ENCODE measurements at places on chromosomes 6 and 20.

- DNase-seq = no peak
Measured at GRCh38 chr6:47529734-47530133, 52.1 kb downstream of the CD2AP start.

DNA sequence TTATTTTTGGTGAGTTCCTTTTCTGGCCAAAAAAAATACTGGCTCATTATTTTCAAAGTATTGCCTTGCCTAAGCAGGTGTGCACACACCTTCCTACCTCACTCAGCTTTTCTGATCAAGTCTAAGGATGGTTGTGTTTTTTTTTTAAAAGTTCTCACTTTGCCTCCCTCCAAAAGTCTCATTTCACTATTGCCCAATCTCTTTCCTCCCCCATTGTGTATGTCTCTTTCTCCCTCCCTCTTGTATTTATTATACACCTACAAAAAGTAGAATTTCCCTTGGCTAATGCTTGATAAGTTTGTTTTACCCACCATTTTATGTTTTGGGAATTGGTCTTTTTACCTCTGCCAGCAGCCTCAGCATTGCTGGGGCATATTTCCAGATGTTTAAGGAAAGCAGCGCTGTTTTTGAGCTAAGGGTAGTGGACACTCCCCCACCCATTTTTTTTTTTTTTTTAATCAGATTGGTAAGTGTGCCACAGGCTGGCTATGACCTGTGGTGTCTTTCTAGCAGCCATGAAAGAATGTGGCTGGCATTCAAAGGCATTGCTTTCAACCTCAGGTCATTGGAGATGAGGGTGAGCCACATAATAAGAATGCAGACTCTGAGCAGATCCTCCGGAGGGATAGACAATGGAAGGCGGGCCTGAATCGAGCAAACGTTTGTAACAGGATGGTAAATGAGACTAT is 668.6 kb downstream of the UTRN start:
- no peak for DNase-seq

DNA sequence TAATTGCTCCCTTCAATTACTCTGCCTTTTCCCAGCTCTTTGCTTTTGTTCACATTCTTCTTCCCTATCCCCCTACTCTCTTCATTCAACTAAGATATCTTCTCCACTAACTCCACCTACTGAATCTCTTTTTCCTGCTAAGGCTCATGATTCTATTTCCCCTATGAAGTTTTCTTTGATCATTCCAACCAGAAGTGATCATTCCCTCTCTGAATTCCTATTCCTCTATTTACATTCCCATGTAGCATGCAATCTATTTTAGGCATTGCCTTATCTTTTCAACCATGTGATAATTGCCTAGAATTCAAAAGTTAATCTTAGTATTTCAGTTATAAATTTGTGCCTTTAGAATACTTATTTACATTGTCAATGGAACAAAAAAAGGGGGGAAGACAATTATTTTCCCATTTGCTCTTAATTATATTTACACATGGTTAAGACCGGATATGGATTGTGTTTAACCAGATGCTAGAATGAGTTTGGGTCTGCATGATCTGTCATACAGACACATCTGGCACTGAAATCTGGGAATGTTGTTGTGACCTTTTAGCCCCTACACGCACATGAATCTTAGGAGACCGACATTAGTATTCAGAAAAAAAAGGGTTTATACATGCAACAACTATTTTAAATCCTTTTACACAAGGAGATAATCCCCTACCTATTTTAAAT is 20.8 kb downstream of the MOXD1 start:
- no peak for DNase-seq

- DNase-seq = no peak
Measured at GRCh38 chr20:36260316-36260715, 24.0 kb downstream of the AAR2 start.

DNA sequence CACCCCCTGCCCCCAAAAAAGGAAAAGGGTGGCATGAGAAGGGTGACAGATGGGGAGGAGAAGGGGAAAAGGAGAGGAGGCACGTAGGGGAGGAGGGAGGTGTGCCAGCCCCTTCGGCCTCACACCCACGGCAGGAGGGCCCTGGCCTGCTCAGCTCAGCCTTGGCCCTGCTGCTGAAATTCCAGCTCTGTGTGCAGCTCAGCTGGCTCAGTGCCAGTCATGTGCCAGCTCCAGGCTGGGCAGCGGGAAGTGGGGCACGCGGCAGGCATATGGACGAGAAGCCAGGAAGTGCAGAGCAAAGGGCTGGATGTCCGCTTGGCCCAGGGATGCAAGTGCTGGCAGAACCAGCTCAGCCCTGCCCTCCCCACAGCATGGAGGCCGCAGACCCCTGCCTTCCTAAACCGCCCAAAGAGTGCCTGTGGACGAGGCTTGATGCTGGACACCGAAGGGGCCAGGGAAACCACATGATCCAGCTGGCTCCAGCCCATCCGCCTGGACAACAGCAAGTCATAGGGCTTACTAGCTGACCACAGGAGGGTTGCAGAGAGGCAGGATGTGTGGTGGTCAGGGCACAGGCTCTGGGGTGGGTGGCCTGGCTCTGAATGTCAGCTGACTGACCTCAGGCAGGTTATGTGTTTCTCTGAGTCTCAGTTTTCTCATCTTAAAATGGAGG is 60.2 kb downstream of the NOL4L start:
- DNase-seq = peak; percentile 83

GRCh38 chr20:25984933-25985332 is 288.3 kb upstream of the ZNF337 start:
- peak; percentile 80 for DNase-seq

DNA sequence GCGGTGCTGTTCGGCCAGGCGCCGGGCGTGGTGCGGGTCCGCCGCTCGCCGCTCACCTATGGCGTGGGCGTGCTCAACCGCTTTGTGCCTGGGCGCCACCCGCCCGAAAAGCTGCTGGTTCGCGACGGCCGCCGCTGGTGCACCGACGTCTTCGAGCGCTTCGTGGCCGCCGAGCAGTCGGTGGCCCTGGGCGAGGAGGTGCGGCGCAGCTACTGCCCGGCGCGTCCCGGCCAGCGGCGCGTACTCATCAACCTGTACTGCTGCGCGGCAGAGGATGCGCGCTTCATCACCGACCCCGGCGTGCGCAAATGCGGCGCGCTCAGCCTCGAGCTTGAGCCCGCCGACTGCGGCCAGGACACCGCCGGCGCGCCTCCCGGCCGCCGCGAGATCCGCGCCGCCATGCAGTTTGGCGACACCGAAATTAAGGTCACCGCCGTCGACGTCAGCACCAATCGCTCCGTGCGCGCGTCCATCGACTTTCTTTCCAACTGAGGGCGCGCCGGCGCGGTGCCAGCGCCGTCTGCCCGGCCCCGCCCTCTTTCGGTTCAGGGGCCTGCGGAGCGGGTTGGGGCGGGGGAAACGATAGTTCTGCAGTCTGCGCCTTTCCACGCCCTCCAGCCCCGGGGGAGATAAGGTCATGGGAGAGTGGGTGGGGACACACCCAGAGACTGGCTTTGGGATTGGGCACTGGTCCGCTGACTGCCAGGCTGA is 15.7 kb downstream of the ADISSP start:
- peak; percentile 83 for DNase-seq

GRCh38 chr6:31358302-31358701 is 1.3 kb upstream of the HLA-B start:
- DNase-seq = no peak

- no peak for DNase-seq
Measured at GRCh38 chr20:20694591-20694990, 17.9 kb downstream of the RALGAPA2 start.

- DNase-seq = no peak
Measured at GRCh38 chr20:33839591-33839990, 28.4 kb downstream of the CHMP4B start.

DNA sequence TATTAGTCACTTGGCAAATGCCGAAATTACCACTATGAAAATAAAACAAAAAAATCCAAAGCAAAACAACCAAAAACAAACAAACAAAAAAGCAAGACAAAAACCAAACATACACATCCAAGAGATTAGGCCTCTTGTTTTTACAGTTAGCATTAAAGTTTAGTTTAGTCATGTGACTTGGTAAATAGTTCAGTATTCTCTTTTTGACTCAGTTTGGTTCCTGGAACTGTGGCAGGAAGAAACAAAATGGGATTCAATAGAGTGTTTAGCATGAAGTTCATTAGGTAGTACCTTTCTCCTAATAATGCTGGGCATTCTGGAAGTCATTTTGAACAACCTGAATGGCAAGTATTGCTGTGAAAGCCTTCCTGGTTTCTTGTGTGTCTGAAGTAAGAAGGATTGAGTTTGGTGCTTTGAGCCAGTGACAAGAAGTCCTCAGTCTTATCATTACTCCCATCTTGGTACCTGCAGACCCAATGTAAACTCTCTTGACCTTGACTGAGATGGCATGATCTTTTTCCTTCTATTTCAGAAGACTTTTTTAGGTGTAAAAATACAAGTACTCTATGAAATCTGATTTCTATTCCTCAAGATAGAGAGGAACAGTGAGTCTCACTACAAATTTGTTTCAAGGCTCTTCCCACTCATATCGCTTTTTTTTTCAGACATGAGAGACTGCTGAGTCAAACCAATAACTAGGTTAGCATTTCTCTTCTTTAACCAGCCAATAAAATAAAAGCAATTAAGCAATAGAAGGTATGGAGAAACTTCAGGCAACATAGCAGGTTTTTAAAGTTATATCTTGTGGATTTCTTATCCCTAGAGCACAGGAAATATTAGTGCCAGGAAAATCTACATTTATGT is 223.6 kb upstream of the PREP start:
- no peak for DNase-seq

GRCh38 chr6:111590209-111590980 is 15.3 kb downstream of the TRAF3IP2 start:
- no peak for DNase-seq

GRCh38 chr6:22807818-22808217 is 238.5 kb downstream of the HDGFL1 start:
- DNase-seq = no peak

DNA sequence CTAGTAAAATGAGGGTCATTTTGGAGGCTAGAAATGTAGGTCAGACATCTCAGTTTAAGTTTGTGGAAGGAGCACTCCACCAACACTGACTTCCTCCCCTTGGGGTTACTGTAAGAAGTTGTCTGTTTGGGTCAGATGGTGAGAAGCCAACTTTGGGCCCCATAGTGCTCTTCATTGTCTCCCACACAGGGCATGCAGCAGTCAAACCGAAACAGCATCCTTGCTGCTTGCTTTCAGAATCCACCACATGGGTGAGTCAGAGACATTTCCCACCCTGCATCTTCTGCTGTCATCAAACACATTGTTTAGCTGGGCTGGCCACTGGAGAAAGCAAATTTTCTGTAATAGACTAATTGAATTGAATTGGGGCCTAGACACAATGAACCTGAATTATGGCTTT is 16.8 kb downstream of the IL17F start:
- DNase-seq = no peak

DNA sequence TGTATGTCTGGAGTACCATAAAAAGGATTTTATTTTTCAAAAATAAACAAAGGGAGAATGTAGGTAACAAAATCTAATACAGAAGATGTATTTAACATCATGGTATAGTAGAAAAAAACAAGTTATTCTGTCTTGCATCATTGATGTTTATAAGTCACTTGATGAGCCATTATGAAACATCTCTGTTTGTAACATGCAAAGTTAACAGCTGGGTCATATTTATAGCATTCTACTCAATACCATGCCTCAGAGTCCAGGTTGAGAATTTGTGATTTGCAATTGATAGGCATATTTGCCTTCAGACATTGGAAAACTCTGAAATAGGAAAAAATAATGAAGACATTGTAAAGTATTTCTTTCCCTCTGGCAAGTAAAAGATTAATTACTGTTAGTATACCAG is 52.3 kb upstream of the IL20RA start:
- no peak for DNase-seq

- no peak for DNase-seq
Measured at GRCh38 chr20:47773371-47773786, 11.9 kb downstream of the SULF2 start.

DNA sequence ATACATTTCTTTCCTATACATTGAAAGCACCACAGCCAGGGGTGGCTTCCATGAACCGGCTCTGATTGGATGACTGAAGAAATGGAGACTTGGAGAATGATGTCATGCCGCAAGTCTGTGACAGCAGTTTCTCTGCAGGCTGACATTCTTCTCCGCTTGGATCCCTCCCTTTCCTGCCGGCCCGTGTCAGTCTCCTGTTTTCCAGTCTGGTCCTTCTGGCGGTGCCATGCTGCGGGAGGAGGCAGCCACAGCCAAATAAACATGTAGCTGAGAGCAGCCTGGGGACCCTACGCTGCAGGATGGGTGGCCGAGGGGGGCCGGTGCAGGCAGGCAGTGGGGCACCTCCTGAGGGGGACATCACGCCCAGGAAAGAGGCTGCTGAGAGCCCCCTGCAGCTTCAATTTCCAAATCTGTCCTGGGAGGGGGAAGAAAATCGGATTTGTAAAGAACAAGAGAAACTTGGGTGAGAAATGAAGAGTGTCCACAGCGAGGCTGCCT is 178.0 kb downstream of the TAF4 start:
- DNase-seq = no peak

DNA sequence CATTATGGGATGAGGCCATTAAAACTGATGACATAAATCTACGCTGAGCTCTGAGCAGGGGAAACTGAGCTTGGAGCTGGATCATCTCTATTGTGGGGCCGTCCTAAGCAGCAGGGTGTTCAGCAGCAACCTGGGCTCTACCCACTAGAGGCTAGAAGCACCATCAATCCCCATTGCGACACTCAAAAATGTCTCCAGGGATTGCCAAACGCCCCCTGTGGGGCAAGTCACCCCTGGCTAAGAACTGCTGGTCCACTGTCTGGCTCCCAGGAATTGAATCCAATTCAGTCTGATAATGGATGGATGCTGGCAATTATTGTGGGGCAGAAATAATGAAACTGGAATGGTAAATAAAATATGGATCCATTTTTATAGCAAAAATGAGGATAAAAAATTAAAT is 38.2 kb downstream of the PMEPA1 start:
- DNase-seq = no peak

DNA sequence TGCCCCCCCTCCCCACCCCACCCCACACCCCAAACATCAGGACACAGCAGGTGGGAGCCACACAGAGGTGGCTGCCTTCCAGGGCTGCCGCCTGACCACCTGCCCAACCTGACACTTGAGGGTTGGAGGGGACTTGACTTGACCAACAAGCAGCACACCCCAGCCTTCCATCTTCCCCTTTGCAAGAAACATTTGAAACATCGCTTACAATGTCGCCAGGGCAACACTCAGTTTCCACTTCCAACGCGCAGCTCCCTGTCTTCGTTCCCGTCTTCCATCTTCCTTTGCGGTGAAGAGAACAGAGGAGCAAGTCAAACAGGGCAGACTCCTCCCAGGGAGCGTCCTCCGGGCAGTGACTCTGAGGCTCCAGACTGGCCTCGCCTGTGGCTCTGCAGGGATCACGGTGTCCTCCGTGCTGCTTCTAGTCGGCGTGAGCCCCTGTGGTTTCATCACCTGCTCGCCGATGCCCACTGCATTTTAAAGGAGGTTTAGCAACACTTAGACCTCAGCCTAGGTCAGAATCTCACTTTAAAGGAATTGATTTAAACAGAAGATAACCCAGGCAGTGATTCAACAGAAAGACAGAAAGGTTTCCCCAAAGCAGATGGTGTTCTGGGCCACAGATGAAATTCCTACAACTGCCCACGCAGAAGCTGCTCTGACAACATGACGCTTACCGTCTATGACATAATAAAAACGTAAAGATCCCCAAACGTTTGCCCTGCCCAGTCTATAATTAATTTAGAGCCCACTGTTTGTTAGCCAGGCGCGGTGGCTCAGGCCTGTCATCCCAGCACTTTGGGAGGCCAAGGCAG is 130.8 kb downstream of the TAF4 start:
- DNase-seq = peak; percentile 40

Measured in ascending aorta (tissue), 2 donors.